ENCODE measurements at places on chromosomes 7 and 10.
A peak's percentile ranks its signal among the peaks of the same experiment; 100 is the strongest.

- no peak for DNase-seq
Observed at GRCh38 chr10:33347211-33347610, 12.7 kb upstream of the NRP1 start.

DNA sequence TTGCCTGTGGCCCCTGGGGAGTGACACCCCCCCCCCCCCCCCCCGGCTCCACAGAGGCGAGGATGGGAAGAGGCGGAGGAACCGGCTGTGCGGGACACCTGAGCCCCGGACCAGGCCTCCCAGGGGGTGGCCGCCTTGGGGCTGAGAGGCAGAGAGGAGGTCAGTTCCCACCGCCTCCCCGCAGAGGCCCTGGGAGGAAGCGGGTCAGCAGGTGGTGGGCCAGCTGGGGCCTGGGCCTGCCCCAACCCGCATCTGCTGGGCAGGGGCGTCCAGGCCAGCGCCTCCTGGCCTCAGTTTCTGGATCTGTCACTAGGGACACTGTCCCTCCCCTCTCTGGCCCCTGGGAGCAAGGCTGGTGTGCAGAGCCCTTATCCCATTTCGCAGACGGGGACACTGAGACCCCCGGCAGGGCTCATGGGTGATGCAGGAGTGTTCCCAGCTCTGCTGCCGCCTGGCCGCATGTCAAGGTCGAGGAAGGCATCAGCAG, 14.6 kb upstream of the LFNG start:
- DNase-seq, result no peak

GRCh38 chr7:34011017-34011695, 105.8 kb downstream of the BMPER start:
- DNase-seq, result no peak

GRCh38 chr7:98869597-98870120, at the start of gene TMEM130:
TMEM130 (minus strand) TSS chr7:98870014; CDS start chr7:98869861, 153 bp downstream.
- no peak for DNase-seq

- DNase-seq, result no peak
Observed at GRCh38 chr10:42971251-42971599, 105.6 kb upstream of the RET start.

DNA sequence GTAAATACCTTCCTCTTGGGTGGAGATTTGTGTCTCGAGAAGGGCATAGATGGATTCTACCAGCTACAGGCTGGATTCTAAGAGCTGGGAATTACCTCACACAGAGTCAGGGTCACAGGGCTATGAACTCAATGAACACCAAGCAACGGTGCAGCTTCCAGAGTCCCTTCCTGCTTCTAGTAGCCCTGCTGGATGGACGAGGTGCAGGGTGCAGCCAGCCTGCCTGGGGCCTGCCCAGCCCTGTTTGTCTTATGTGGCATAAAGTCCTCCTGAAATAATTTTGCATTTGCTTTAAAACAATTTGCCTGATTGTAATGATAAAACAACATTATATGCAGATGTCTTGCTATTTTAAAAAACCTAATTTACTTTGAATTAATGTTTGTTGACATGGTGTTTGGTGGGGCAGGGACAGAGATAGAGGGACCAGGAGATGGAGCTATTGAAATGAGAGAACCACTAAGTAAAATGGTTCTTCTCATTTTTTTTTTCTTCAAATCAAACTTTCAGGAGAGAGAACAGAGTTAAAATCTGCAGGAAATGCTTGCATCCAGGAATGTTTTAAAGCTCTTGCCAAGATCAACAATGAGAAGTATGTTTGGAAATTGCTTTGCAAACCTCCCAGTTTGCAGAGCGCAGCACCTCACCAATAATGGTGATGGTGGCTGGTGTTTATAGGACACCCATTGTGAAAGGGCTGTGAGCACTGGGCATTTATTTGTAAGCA, 305.4 kb upstream of the PODXL start:
- DNase-seq, result no peak

DNA sequence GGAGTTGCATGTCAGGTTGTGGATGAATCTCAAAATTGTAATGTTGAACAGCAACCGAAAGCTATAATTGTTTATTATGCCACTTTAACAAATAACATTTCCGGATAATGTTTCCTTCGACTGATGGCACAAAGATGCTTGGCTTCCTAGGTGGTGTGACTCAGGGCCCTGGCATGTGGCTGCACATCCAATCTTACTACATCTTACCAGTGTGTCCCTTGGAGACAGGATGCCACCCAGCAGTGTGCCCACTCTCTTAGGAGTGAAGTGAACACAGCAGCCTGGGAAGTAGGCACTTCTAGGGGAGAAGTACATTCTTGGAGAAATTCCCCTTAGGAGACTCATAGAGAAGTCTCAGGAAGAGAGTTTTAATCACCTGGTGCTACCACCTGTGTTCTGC, 33.0 kb upstream of the GPR26 start:
- DNase-seq, result no peak

GRCh38 chr10:48279081-48279751, 4.7 kb upstream of the FRMPD2 start:
- DNase-seq, result no peak

DNA sequence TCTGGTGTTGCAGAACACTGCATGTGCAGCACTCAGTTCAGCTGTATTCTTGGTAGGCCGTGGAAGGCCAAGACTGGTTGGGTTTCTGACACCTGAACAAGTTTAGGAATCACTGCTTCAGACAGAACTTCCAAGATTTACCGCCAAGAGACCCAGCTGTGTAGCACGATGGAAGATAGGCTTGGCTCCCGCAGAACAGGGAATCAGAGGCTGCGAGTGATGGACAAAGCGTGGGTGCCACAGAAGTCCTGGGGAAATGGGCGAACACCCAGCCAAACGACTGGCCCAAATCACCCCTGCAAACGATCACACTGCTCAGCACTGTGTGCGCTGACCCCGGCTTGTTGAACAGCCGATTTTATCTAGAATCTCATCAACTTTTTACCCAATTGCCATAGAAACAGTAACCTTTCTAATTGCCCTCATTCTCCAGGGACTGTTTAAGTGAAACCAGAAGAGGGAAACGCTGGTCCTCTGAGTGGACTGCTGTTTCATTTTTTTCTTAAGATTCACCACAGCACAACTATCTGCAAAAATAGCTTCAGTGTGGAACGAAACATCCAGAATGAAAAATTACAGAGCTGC, 17.9 kb downstream of the ZFAND2A start:
- DNase-seq, result no peak

GRCh38 chr7:13028036-13028824, 340.8 kb downstream of the ARL4A start:
- no peak for DNase-seq

- DNase-seq, result no peak
Observed at GRCh38 chr7:139118805-139119485, 9.4 kb upstream of the ZC3HAV1 start.

GRCh38 chr10:101284744-101285463, 55.6 kb upstream of the LBX1 start:
- DNase-seq, result no peak

- DNase-seq, result peak; percentile 19
Observed at GRCh38 chr7:20296444-20296843, 34.3 kb upstream of the ITGB8 start.

DNA sequence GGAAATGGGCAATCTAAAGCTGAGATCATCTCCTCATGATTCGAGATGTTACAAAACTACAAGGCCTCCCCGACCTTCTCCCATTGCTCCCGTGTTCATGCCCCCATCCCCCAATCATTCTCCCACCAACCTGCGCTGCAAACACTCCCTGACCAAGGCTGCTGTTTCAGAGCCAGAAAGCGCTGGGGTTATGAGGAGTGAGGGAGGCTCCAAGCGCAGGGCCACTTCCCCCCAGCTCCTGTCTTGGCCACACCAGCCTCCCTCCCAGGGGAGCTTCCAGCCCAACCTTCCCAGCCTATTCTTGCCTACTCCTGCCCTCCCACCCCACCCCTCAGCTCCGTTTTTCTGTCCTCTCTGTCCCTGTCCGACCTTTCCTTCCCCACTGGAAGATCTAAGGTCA, 14.7 kb upstream of the NODAL start:
- DNase-seq, result no peak

- no peak for DNase-seq
Observed at GRCh38 chr10:63576501-63576900, 55.3 kb downstream of the REEP3 start.

DNA sequence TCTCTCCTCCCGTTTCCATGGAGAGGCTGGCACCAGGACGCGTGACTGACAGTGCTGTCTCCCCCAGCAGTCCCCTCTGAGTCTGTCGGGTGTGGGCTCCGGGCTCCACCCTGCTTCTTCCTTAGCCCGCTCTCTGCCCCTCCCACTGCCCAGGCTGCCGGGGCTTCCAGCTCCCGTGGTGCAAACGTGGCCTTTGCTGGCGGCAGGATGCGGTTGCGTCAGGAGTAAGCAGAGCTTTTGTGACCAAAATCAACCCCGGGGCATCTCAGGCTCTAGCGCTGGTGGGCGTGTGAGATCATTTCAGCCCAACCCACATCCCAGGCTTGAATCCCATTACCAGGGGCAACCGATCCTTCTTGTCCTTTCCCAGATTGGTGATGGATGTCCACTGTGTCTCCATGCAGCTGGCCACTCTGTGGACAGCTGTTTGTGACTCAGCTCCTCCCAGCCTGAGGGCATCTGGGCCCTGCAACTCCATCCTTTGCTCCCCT, 28.2 kb downstream of the PTPRE start:
- no peak for DNase-seq

DNA sequence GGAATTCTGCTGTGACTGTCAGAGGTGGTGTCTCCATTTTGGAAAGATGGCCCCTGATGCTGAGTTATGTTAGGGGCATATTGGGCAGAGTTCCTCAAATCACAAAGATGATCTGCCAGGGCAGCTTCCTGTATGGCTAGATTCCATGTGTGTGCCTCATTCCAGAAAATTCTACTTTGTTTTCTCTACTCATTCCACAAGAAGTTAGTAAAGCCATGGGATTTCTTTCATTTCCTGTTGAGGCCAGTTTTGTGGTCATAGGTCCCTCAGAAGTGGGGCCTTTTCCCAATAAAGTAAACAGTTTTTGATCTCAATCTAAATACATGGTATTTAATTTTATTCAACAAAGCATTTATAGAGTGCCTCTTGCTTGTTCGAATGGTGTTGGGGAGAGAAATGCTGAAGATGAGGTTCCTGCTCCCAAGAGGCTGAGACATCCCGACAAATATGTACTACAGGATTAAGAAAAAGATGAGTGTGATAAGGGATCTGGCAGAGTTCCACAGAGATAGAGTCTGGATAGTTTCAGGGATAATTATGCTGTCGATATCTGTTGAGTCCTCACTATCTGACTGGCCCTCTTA, 33.0 kb downstream of the MINDY4 start:
- peak; percentile 46 for DNase-seq

- no peak for DNase-seq
Observed at GRCh38 chr7:380139-380485, 90.1 kb downstream of the FOXL3 start.

DNA sequence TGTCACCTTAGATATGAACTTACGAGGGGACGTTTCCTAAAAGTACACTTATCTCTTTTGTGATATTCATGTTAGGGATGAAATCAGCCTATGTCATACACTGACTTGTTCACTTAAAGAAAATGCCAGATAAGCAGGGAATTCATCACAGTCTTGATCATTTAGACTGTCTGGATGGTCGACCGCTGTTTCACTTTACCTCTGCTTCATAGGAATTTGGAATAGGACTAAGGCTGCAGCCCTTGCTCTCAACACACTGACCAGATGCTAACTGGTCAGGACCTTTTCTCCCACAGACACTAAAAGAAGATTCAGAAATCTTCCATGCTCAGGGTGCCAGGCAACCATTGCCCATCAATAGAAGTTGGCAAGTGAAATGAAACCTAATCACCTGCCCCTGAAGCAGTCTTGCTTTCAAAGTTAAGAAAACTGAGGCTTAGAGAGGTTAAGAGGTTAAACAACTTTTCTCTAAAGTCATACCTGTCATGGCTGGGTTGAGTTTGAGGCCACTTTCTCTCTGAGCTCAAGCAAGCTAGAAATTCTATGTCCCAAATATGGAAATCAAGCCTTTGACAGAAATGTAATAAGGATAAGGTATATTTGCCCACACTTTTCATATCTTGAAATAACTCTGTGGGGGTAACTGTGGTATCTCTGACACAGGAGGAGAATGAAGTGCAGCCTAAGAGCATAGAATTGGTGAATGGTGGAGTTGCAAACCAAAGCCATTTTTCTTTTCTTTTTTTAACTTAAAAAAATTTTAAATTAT, 77.1 kb downstream of the MAP3K8 start:
- no peak for DNase-seq

GRCh38 chr7:136023134-136023869, 46.1 kb upstream of the MTPN start:
- no peak for DNase-seq

DNA sequence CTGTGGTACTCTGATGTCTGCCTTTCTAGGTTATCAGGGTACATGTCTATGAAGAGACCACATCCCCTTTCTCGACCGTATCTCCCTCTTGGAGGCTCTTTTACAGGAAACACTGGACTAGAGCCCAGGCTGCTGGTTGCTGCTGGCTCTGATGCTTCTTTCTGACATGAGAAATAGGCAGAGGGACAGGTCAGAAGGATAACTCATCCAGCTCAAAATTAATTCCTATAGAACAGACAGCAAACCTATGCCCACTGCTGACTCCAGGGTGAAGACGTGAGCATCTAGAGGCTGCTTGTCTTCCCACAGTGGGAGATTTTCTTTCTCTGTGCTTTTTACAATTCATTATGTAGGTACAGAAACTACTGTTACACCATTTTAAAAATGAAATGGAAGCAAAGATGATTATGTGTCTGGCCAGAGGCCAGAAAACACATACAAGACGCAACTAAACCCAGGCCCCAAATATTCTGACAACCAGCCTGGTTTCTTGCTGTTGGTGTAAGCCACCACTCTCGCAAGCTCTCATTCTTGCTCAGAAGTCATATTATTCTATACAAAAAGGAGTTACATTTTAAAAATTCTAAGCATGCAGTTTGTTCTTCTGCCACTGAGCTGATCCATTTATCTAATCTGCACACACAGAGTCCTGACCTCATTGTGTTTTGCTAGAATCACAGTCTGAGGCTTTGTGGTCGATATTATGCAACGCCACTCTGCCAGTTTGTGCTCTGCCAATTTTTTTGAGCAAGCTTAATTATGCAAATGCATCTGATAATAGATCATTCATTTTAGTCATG, 424.3 kb downstream of the KIF20B start:
- DNase-seq, result no peak

GRCh38 chr10:96242822-96243221, 28.5 kb downstream of the BLNK start:
- no peak for DNase-seq

- no peak for DNase-seq
Observed at GRCh38 chr7:117008886-117009531, 55.7 kb downstream of the ST7 start.

- DNase-seq, result no peak
Observed at GRCh38 chr10:122138831-122139625, 132.1 kb upstream of the BTBD16 start.

- DNase-seq, result no peak
Observed at GRCh38 chr10:70742537-70743429, 42.4 kb downstream of the TBATA start.

DNA sequence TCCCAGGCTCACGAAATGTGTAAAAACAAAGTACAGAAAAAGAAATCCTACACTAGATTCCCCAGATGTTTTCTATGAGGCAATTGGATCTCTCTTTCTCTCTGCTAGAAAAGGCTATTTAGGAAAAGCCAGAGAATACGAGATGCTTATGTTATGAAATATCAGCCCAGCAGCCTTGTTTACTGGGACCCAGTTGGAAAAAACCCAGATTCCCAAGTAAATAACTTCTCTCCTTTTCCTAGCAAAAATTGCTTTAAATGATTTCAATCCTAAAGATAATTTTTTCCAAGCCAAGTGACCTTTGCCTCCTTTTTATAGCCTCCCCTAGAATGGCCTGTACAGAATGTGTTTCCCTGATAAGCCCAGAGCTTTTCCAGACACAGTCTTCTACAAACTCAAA, 199.3 kb downstream of the PLXNA4 start:
- DNase-seq, result no peak

GRCh38 chr7:4238861-4239260, 443.2 kb upstream of the FOXK1 start:
- DNase-seq, result no peak
